ENCODE measurements at places on chromosomes 12 and 14.
A peak's percentile ranks its signal among the peaks of the same experiment; 100 is the strongest.

DNA sequence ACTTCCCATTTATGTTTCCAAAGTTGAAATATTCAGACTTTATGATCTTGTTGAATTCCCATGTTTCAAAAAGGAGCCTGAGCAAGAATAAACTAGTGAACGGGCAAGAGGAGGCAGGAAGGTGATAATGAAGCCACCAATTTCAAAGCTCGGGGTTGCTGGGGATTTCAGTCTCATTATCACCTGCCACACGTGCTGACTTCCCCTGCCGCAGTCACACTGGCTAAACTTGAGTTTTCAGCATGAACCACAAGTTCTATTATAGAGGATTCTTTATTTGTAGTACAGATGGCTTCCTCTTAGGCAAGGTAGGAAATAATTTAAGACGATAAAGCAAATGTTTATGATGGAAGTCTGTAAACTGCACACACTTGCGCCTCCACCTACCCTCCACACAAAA, 18.1 kb upstream of the DIABLO start:
- no peaks in the 10 kb centered on the region for H3K27me3 ChIP-seq
- no peak overlapping the region for H3K27ac ChIP-seq
- H3K4me3 ChIP-seq, result no peak overlapping the region
- H3K4me1 ChIP-seq, result no peaks in the 10 kb centered on the region
- no peak for DNase-seq
- H3K36me3 ChIP-seq, result peaks cover 16% of the 10 kb centered on the region

GRCh38 chr12:10528174-10528953, 22.7 kb downstream of the EIF2S3B start:
- no peak overlapping the region for H3K4me3 ChIP-seq
- no peaks in the 10 kb centered on the region for H3K36me3 ChIP-seq
- no peaks in the 10 kb centered on the region for H3K4me1 ChIP-seq
- H3K27me3 ChIP-seq, result no peaks in the 10 kb centered on the region

DNA sequence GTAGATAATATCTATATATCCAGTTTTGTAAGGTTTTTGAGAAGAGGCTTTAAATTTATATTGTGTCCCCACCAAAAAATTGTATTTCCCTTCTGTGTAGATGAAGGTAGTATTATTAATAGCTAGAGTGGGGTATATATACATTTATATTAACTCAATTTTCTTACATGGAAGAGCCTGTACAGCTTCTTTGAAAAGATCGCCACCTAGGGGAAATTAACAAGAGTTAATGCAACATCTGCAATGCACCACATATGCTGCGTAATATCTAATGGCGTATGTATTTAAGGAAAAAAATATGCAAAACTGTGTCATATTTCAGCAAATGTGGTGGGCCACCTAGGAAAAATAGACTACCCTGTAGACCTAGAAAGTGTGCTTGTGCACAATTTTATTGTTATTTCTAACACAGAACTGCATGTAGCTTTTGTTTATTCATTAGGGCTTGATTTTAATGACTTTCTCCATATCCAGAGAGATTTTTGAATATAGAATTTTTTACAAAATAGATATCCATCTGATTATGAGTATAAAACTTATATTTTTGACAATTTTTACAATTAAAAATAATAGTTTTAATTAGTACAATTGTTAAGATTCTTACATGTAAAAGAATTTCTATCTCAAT, 14.0 kb downstream of the CCER1 start:
- no peak overlapping the region for H3K27ac ChIP-seq
- no peak overlapping the region for H3K4me3 ChIP-seq
- no peak for DNase-seq
- H3K4me1 ChIP-seq, result no peaks in the 10 kb centered on the region

DNA sequence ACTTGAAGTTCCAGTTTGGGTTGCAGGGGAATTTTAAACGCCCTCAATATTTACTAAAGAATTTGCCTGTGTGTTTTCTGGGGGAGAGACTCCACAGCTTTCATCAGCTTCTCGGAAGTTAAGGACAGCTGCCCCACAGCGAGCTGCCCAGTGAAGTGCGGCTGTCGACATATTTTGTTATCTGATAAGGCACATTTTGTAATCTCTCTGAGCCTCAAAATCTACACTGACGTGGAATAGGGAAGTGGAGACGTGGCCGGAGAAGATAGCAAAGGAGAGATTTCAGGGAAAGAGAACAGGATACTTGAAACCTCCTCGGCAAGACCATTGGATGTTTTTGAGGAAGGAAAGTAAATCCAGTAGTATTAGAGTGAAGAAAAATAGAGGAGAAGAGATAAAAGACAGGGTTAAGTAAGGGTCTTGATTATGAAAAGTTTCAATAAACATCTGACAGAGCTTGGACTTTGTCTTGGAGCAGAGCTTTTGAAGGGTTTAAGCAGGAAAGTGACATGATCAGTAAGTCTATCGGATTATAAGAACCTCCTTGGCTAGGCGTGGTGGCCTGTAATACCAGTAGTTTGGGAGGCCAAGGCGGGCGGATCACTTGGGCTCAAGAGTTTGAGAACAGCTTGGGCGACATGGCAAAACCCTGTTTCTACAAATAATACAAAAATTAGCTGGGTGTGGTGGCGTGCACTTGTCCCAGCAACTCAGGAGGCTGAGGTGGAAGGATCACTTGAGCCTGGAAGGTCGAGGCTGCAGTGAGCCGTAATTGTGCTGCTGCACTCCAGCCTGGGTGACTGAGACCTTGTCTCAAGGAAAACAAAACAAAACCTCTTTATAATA, 1.1 kb downstream of the POLR3B start:
- no peak for DNase-seq
- H3K27ac ChIP-seq, result peak overlapping the region; percentile 93
- no peaks in the 10 kb centered on the region for H3K36me3 ChIP-seq
- peaks cover 14% of the 10 kb centered on the region for H3K4me1 ChIP-seq
- peak overlapping the region; percentile 57 for H3K4me3 ChIP-seq

DNA sequence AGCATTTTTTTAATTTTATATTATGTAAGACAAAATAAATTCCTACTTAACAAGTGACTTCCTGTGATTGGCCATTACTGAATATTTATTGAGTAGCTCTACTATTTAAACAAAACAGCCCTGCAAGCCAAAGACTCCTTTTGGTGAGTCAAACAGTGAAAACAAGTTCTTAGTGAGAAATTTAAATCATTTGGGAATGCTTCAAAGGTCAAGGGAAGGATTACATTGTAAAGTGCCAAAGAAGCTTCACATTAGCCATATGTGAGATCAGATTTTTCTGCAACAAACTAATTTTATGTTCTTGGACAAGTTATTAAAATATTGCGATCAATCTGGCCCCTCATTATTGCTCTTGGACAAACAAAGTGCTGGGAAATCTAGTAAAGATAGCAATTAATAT, 795.4 kb upstream of the MGAT4C start:
- H3K4me3 ChIP-seq, result no peak overlapping the region
- H3K4me1 ChIP-seq, result no peaks in the 10 kb centered on the region
- no peak for DNase-seq
- no peaks in the 10 kb centered on the region for H3K27me3 ChIP-seq
- H3K36me3 ChIP-seq, result no peaks in the 10 kb centered on the region
- H3K27ac ChIP-seq, result no peak overlapping the region

Data from sigmoid colon (tissue), 7 donors.